Stimulated activated naive CD8-positive, alpha-beta T cell treated with anti-CD3 and anti-CD28 coated beads, Interleukin-15, amount 100 ng/mL, for 72 hours (primary cell): ENCODE measurements at places on chromosomes 5 and 9.

DNA sequence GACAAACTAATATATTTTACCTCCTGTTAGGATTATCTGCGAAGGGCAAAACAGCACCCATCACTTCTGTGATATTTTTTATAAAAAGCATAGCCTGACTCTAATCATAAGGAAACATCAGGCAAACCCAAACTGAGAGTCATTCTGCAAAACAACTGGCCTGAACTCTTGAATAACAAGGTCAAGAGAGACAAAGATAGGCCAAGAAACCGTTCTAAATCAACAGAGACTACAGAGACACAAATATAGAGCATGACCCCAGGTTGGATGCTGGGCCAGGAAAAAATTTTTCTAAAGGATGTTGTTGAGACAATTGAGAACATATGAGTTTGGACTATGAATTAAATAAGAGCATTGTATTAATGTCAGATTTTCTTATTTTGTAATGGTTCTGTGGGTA, 384.9 kb downstream of the NFIB start:
- no peak for DNase-seq

DNA sequence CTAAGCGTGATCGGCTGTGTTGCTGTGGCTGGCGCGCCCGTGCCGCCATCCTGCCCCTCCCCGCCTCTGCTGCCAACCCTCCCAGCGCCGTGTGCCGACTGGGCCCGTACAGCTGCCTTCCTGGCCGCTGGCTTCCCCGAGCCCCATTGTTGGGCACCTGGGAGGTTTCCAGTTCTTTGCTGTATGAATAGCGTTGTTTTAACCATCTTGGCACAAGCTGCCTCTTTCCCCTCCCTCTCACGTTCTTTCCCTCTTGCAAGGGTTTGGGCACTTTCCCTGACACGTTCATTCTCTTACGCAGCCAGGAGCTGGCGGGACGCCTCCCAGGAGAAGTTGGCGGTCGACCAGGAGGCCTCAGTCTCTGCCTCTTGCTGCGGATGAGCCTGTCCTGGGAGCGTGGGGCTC, 43.1 kb upstream of the RXRA start:
- no peak for DNase-seq

- DNase-seq: no peak
Observed at GRCh38 chr5:56147659-56148230, 85.4 kb downstream of the ANKRD55 start.

DNA sequence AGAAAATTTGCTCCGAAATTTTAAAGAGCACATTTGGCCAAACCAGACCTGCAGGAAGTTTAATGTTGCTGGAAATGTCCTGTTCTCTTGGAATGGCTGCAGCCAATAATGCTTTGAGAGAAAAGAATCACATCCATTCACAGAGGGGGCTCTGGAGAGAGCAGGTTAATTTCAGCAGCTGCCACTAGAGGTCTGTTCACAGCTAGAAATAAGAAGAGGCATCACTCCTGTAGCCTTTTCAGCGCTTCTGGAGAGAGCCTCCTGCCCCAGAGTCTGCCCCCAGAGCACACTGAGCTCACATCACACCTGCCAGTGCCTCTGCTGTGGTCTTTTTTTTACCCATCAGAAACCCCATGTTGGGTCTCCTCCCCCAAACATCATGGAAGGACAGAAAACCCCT, 124.8 kb upstream of the RAD23B start:
- no peak for DNase-seq

GRCh38 chr5:50958852-50959457, 292.5 kb downstream of the PARP8 start:
- no peak for DNase-seq

DNA sequence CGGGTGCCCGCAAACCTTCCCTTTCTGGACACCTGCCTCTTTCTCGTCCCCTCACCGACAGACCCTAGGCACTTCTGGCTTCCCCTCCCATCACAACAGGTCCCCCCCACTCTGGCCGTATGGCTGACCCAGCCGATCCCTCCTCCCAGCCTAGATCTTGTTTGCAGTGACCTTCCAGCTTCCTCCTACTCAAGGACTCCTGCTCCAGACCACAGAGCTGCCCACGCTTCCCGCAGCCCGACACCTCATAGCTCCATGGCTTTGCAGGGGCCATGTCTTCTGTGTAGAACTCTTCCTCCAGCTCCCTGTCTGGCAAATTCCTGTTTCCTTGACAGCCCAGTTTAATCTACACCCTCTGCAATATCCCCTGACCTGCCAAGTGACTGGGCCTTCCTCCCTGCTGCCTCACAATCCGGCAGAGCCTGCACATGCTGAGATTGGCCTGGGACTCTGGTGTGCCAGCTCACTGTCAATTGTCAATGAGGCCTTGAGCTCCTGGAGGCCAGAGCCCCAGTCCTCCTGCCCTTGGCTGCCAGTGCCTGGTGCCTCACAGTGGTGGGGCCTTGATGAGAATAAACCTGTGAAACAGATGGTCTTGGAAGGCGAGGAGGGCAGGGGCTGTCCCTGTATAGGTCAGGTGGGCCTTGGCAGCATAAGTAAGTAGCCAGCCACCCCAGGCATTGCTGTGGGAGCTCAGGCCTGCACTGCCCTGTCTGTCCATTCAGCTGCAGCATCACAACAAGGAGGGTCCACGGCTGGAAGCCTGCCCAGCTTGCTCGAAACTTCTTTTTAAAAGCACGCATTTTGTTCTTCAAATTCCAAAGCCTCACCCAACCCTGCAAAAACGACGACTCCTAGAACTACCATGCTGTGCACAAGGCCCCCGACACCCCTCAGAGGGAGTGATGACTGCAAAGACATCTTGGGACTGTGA, 50.5 kb downstream of the GADD45G start:
- DNase-seq: no peak

DNA sequence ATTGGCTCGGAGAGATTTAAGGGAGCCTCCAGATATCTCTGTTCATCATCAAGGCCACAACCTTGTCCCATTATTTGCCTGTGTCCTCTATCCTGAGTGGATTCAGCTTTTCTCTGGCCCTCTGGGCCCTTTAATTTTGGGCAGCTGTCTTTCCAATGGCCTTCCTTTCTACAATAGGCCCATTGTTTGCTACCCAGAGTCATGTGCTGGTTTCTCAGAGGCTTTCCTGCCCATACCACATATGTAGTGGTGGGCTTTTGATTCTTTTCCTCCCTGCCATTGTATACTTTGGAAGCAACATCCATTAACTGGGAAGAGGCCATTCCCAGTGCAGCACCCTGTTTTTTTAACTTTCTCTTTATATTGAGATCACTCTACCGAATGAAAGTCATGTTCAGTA, 233.9 kb upstream of the SGCD start:
- DNase-seq: no peak

DNA sequence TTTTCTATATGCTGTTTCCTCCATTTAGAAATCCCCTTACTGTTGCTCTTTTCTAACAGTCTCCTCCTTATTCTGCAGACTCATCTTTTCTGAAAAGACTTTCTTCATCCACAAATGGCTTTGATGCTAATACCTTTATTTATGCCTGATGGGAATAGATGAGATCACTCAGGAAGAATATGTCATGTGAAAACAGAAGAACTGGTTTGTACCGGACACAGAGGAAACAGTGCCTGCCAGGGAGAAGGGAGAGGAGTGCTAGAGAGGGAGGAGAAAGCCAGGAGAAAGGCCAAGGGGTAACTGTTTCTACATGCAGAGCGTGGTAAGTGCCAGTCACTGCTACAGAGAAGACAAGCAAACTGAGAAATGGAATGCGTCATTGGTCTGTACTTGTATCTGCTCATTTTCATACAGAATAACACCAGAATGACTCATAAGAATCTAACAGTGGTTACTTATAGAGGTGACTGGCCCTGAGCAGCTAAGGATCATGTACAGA, 45.9 kb upstream of the PJA2 start:
- DNase-seq: peak; percentile 17

DNA sequence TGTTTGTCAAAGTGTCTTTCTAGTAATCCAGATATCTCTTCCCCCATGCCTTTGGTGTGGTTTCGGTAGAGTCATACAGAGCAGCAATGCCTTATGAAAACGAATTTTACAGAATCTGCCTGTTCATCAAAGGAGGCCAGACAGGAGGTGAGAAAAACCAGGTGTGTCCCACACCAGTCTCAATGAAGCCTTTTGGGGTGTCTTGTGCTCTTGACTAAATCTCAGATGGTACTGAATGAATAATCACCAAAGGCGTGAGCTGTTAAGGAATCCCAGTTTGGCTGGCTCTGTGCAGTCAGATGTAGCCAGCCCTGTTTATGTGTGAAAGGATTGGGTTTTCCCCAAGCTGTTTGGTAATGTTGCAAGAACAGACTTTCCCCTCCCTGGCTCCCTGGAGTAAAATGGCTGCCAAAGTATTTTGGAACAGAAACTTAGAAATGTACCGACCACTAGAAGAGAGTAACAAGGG, 70.8 kb upstream of the CDKN2B start:
- DNase-seq: peak; percentile 87

- DNase-seq: no peak
Observed at GRCh38 chr5:67432606-67433005, 236.0 kb upstream of the CD180 start.

DNA sequence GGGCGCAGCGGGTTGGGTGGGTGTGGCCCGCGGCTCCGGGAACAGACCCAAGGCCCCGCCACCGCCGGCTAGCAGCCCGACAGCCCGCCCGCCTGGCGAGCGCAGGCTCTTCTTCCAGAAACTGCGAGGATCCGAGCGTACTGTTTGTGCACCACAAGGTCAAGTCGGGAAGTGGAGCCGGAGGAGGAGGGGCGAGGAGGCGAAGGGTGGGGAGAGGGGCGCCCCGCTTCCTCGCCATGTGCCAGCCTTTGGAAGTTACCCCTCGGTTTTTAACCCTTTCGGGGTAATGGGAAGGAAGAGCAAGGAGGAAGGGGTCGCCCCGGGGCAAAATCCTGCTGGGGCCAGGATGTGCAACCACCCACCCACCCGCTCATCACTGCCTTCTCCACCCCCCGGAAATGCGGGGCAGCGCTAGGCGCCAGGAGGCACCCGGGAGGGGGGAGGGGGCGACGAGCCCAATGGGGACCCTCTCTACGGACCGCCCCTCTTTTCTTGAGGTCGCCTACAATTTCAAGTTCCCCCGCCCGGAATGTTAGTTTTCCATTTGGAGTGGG, 1.1 kb upstream of the JADE2 start:
- peak; percentile 51 for DNase-seq

DNA sequence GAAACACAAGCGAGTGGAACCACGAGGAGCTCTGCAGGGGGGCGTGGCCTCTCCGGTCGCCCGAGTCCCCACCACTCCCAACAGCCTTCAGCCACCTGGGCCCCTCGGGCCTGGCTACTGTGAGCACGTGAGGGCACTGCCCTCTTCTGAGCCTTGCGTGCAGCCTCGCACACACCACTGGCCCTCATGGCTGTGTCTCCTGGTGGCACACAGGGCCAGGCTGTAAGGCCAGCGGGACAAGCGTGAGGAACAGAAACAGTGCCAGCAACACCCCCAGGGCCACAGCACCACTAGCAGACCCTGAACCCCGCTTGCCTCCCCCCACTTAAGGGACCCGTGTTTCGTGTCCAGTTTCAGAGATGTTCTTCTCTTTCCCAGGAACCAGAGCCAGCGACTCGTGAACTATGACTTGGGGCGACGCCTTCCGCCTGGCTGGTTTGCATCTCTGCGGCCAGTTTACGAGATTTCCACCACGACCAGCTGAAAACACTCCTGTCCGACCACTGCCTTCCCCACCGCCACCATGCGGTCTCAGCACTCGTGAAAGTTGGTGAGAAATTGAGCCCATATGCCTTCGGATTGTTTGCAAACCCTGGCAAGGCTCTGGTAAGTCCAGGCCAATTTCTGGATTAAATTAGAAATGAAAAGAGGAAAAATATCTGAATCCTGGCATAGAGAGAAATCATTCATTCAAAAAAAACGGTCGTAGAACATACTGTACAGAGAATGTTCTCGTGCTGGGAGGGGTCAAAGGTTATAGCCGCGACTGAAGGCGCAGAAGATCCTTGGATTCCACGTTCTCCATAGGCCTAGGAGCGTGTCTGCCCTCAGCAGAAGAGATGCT, 135.6 kb downstream of the ZNF354C start:
- no peak for DNase-seq

- no peak for DNase-seq
Observed at GRCh38 chr5:126263591-126264184, 159.5 kb upstream of the GRAMD2B start.

- no peak for DNase-seq
Observed at GRCh38 chr5:175047048-175047447, 322.7 kb downstream of the MSX2 start.

GRCh38 chr5:90528601-90529193, 687 bp downstream of the LYSMD3 start:
- DNase-seq: peak; percentile 7

DNA sequence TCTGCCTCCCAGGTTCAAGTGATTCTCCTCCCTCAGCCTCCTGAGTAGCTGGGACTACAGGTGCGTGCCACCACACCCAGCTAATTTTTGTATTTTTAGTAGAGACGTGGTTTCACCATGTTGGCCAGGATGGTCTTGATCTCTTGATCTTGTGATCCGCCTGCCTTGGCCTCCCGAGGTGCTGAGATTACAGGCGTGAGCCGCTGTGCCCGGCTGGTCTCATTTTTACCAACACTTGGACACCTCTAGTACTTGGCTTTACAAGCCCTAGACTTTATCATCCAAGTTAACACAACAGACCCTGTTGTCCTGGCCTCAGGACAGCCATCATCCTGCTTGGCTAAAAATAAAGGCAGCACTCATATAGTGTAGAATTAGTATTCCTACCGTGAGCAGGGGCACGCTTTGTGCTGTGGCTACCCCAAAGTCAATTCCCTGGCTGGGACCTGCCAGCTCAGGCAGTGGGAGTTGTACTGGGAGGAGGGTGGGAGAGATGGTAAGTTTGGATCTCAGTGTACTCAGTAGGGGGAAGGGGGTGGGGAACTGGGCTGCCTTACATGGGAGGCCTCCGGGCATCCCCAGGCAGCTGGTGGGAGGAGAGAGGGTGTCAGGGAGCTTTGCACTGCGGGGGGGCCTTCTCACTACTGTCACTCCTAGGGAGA, 6.6 kb downstream of the PDZD2 start:
- no peak for DNase-seq

DNA sequence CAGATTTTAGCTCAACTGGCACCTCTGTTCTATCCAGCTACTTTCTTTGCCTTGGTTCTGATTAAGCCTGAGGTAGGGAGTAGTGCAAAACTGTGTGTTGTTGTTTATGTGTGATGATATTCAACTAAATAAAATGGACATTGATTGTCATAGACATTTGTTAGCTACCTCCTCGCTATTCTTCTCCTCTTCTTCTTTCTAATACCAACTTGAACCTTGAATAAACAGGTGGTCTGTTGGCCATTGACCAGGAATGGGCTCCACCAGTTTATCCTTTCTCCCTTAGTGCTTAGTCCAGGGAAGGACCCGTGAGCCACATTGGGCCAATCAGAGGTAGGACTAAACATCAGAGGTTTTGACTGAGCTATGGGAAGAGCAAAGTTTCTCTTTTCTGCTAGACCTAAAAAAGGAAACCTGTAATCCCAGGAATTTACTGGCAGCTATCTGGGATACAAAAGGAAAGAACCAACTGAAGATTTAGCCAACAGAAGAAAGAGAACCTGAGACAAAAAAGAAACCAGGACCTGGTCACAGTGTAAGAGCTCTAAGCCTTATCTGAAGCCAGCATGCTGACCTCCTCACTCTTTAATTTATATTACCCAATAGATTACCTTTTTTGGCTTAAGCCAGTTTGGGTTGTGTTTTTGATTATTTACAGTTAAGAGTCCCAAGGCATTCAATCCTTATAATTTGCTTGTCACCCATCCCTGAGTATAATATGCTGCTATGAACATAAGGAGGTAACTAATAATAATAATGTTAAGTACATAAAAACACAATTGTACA, 5.3 kb upstream of the RNF145 start:
- DNase-seq: no peak
